ENCODE measurements at places on chromosomes 6 and 20. TPM values are rescaled to one million over a fixed set of nuclear protein-coding genes. Genes with fewer than 3 reads are reported as not detected.
A peak's percentile ranks its signal among the peaks of the same experiment; 100 is the strongest.

ATF6B gene
- total RNA-seq: 32.9 TPM

OLIG3 gene
- not detected for total RNA-seq

OTOR gene
- not detected for total RNA-seq

GRCh38 chr6:93293872-93294271 lies 125.5 kb downstream of the EPHA7 start:
- no peak overlapping the region for H3K27ac ChIP-seq
- H3K4me3 ChIP-seq: no peak overlapping the region
- DNase-seq: no peak
- H3K4me1 ChIP-seq: no peaks in the 10 kb centered on the region

DNA sequence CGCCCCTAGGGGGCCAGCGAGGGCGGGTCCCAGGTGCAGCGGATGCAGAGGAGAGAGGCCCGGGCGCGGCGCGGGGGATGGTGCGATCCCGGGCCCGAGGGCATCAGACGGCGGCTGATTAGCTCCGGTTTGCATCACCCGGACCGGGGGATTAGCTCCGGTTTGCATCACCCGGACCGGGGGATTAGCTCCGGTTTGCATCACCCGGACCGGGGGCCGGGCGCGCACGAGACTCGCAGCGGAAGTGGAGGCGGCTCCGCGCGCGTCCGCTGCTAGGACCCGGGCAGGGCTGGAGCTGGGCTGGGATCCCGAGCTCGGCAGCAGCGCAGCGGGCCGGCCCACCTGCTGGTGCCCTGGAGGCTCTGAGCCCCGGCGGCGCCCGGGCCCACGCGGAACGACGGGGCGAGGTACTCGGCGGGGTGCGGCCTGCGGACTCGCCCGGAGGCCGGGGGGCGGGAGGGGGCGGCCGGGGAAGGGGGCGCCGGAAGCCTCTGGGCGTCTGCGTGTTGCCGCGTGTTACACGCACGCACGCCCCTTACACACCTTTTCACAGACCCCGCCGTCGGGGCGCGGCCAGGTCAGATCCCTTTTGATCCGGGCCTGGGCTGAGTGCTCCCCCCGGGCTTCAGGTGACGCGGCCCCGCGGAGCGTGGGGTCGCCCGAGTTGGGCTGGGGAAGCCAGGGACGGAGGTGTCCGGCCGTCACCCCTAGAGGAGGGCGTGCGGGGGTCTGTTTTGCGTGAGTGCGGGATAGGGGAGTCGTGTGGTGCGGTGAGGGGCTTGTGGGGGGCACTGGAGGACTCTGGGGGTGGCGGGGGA lies 412 bp downstream of the TRIB3 start:
- peak; percentile 70 for DNase-seq
- peak overlapping the region; percentile 94 for H3K27ac ChIP-seq
- H3K4me1 ChIP-seq: no peaks in the 10 kb centered on the region
- no peaks in the 10 kb centered on the region for H3K27me3 ChIP-seq

DNA sequence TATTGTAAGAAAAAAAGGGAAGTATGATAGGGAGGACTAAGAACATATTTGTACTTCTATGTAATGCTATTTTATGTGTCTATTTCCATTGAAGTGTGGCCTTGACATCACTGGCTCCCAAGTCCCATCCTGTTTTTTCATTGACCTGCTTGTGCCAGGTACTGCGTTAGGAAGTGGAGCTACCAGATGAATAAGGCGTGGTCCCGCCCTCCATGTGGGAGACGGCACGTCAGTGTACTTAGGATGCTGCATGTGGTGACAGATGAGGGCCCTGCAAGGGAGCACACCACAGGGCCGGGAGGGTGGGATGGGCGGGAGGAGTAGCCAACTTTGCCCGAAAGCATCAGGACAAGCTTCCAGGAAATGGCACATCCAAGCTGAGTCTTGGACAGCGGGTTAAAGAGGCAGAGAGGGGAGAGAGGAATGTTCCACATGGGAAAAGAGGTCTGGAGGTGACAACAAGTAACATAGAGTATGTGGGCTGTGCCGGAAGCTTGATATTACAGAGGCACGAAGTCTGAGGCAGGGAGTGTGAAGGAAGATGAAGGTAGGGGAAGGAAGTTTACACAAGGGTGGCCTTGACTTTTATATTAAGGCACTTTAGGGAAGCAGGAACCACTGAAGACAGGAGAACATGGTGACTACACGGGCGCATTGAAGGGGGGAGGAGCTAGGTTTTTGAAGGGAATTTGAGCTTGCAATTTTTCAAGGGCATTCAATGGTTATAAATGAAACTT lies 140.6 kb downstream of the MTHFD1L start:
- H3K27ac ChIP-seq: peak overlapping the region; percentile 45
- no peaks in the 10 kb centered on the region for H3K36me3 ChIP-seq
- DNase-seq: no peak
- no peak overlapping the region for H3K4me3 ChIP-seq
- H3K27me3 ChIP-seq: no peaks in the 10 kb centered on the region

GRCh38 chr6:11525468-11526155 lies 11.9 kb upstream of the TMEM170B start:
- H3K27ac ChIP-seq: peak overlapping the region; percentile 0
- H3K36me3 ChIP-seq: no peaks in the 10 kb centered on the region
- DNase-seq: peak; percentile 55

GRCh38 chr20:23686046-23686750 lies 2.6 kb downstream of the CST4 start:
- no peaks in the 10 kb centered on the region for H3K27me3 ChIP-seq
- no peak overlapping the region for H3K4me3 ChIP-seq
- no peak overlapping the region for H3K27ac ChIP-seq

DNA sequence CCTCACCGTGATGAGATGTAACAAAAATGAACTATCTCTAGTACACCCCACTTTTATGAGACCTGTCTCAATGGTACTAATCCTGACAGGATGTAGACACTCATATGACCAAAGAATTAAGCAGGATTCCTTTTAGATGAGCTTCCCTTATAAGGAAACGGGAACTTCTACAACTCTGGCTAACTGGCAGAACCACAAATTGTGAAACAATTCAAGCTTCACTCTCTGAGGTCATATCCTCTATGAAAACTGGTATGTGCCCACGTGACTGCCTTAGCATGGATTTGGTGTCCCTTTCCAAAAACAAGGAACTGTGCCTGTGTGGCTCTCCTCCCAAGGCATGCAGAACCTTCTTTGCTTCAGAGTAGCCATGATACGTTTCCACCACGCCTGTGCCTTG lies 14.1 kb upstream of the CPNE5 start:
- H3K36me3 ChIP-seq: no peaks in the 10 kb centered on the region
- H3K27ac ChIP-seq: no peak overlapping the region
- H3K4me3 ChIP-seq: no peak overlapping the region
- H3K4me1 ChIP-seq: peaks cover 6% of the 10 kb centered on the region

DNA sequence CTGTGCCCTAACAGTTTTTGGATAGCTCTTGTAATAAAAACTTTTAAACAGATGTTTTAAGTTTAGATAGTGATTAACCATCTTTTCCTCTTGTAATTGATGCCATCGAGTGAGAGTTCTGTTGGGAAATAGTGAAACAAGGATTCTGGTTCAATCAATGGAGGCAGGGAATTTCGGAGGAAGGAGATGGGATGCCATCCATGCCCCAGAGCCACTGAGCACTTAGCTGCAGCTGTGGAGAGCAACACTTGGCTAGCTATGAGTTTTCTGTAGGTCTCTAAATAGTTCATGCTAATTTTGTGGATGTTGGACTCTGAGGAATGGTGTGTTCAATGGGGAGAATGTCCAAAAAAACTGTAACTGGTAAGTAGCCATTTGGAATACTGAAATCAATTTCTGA lies 16.7 kb downstream of the CBFA2T2 start:
- no peaks in the 10 kb centered on the region for H3K36me3 ChIP-seq
- DNase-seq: no peak
- H3K4me3 ChIP-seq: no peak overlapping the region
- no peak overlapping the region for H3K27ac ChIP-seq
- H3K27me3 ChIP-seq: no peaks in the 10 kb centered on the region
